ENCODE measurements at places on chromosomes 7 and 10. TPM values are rescaled to one million over a fixed set of nuclear protein-coding genes. Genes with fewer than 3 reads are reported as not detected.

The GAD2 gene
- under 0.01 TPM for total RNA-seq

- no peak for DNase-seq
- no peaks in the 10 kb centered on the region for H3K4me1 ChIP-seq
These were observed 92.5 kb downstream of the TRIL start for GRCh38 chr7:28865601-28866144.

The NPSR1 gene
- 0.05 TPM for total RNA-seq

The LBX1 gene
- total RNA-seq = not detected

The HOXA10 gene
- total RNA-seq = 1.1 TPM

DNA sequence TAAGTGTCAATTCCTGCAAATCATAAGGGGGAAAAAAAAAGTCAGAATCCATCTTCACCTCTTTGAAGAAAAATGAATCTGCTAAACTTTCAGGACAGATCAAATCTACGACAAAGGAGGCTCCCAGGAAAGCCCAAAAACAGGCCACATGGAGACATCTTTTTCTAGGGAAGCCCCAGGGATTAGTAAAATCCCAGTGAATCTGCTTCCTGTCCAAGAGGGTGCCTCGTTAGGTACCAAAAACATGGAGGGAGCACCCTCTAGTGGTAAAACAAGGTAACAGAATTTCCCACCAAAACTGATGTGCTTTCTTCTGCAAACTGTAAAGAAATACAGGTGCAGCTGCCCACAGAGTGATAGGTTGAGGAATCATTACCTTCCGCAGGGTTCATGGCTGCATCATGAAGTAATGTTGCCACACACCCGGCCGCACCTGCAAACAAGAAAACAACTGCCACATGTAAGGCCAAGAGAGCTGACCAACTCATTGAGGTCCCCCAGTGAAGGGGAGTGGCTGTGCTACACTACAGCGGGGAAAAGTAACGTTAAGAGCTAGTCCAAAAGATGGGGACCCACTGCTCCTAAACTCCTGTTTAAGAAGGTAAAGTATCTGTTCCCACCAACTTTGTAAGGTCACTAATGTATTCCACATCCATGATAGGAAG, 7.9 kb downstream of the SLC25A28 start:
- no peak for DNase-seq
- H3K4me1 ChIP-seq = peaks cover 2% of the 10 kb centered on the region
- peaks cover 18% of the 10 kb centered on the region for H3K36me3 ChIP-seq
- no peak overlapping the region for H3K4me3 ChIP-seq
- no peak overlapping the region for H3K27ac ChIP-seq

GRCh38 chr10:125201108-125201524, 40.8 kb upstream of the CTBP2 start:
- H3K27ac ChIP-seq = no peak overlapping the region
- no peak for DNase-seq
- H3K27me3 ChIP-seq = no peaks in the 10 kb centered on the region
- no peaks in the 10 kb centered on the region for H3K4me1 ChIP-seq
- H3K36me3 ChIP-seq = no peaks in the 10 kb centered on the region

The FOXI2 gene
- total RNA-seq = 0.05 TPM

DNA sequence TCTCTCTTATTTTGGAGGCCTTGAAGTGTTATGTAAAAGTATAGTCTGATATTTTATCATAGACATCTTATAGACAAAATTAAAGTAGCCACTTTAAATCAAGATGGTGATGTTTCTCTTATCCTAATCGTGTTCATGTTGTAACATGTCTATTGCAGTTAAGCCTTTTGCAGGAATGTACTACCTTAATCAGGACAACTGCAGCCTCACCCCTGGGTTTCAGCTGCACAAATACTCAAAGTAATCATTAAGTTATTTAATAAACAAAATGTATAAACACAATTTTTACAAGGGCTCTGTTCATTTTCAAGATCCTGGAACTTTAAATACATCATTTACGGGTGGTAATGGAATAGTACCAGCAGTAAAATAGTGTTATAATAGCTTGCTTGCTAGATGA, 14.4 kb upstream of the KIF5B start:
- no peak overlapping the region for H3K4me3 ChIP-seq

DNA sequence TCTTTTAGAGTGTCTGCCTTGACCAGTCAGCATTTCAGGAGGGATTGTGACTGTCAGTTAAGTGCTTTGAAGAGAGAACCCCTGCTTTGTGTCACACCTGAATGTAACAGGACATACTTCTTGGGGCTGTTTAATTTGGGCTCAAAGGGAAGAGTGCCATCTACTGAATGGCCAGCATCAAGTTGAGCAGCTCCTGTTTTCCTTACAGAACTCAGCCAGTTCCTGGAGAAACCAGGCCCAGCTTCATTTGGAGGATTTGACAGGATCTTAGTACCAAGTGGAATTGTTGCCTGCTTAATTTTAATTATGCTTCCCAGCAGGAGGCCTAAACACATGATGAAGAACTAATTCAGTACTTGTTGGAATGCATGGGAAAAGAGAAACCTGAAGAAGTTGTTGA, 8.3 kb downstream of the ADD3 start:
- H3K4me3 ChIP-seq = no peak overlapping the region
- no peak for DNase-seq
- H3K27me3 ChIP-seq = no peaks in the 10 kb centered on the region
- H3K36me3 ChIP-seq = no peaks in the 10 kb centered on the region
- H3K4me1 ChIP-seq = peaks cover 15% of the 10 kb centered on the region

GRCh38 chr7:158494162-158494586, 93.4 kb downstream of the PTPRN2 start:
- DNase-seq = no peak
- no peaks in the 10 kb centered on the region for H3K36me3 ChIP-seq
- H3K27me3 ChIP-seq = peaks cover 10% of the 10 kb centered on the region
- H3K4me1 ChIP-seq = no peaks in the 10 kb centered on the region

GRCh38 chr10:113680190-113681111, 739 bp downstream of the CASP7 start:
- H3K4me1 ChIP-seq = peaks cover 15% of the 10 kb centered on the region
- H3K27ac ChIP-seq = peak overlapping the region; percentile 91
- no peaks in the 10 kb centered on the region for H3K27me3 ChIP-seq
- no peaks in the 10 kb centered on the region for H3K36me3 ChIP-seq
- H3K4me3 ChIP-seq = peak overlapping the region; percentile 85
- DNase-seq = peak; percentile 32

The FAM25C gene
- 0.57 TPM for total RNA-seq

DNA sequence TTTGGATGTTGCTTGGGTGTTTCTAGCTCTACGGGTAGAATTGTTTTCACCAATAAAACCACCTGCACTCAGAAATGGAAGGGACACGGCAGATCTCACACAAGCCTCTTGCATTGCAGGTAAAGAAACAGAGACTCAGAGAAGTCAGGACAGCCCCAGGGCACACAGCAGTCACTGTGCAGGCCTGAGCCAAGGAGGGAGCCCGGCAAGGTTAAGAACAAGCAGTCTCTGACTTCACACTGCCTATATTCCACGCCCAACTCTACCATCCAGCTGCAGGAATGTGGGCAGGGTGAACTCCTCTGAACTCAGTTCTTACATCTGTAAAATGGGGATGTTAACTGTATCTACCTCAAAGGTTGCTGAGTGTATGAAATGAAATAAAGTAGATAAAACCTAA, 15.4 kb downstream of the CHST15 start:
- H3K4me1 ChIP-seq = peaks cover 18% of the 10 kb centered on the region
- H3K27ac ChIP-seq = no peak overlapping the region
- no peaks in the 10 kb centered on the region for H3K27me3 ChIP-seq
- no peak for DNase-seq

DNA sequence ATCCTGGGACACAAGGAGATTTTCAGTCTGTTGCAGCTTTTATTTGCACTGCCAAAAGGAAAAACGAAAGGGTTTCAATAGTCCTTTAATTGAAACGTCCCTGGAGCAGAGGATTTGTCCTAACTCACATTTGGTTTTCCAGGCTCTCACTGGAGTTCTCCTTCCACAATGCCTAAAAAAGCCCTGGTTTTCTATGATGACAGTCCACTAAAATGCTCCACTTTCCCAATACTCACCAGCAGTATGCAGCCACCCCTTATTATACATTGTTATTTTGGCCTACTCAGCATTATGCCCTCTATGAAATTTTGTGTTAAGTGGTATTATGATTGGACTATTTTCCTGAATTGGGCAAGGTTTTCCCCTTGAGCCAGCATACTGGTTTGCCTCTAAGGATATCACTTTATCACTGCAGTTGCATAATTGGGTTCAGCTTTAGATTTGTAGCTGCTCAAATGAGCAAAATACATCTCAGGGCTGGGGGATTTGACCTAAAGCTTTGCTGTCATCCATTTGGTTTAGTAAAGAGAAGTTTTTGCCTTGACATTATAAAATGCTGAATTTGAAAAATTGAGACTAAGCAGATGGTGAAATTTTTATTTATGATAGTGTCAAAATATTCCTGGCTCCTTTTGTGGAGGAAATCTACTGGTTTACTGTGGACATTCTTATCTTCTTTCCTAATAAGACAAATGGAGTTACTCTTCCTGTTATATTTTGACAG, 239.2 kb downstream of the RNLS start:
- DNase-seq = no peak
- H3K4me1 ChIP-seq = no peaks in the 10 kb centered on the region
- H3K27me3 ChIP-seq = no peaks in the 10 kb centered on the region
- no peak overlapping the region for H3K4me3 ChIP-seq
- H3K36me3 ChIP-seq = no peaks in the 10 kb centered on the region

The ADCY1 gene
- total RNA-seq = 0.38 TPM

DNA sequence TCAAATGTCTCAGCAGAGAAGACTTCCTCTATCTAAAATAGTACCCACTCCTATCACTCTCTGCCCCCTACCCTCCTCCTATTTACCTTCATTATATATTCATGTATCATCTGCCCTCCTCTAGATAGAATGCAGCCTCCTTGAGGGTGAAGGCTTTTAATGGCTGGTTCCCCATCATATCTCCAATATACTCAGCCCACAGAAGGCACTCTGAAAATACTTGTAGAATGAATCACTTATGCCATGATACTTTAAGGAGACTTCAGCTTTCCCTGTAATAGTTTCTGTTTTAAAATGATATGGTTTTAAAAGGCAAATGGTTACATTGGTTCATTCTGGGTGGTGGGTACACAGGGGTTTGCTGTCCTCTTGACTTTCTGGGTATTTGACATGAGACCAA, 25.3 kb downstream of the GFRA1 start:
- H3K4me3 ChIP-seq = no peak overlapping the region
- no peaks in the 10 kb centered on the region for H3K36me3 ChIP-seq
- no peaks in the 10 kb centered on the region for H3K27me3 ChIP-seq
- H3K27ac ChIP-seq = no peak overlapping the region

The FAM185A gene
- total RNA-seq = 8.2 TPM

GRCh38 chr10:23047201-23048050, 48.0 kb upstream of the MSRB2 start:
- no peaks in the 10 kb centered on the region for H3K4me1 ChIP-seq
- no peak overlapping the region for H3K27ac ChIP-seq
- no peaks in the 10 kb centered on the region for H3K27me3 ChIP-seq
- H3K36me3 ChIP-seq = no peaks in the 10 kb centered on the region
- DNase-seq = no peak

The SPDYE2 gene
- total RNA-seq = 0.05 TPM

All from thymus (tissue), 14 donors.